ENCODE measurements at places on chromosomes 1 and 21.
A peak's percentile ranks its signal among the peaks of the same experiment; 100 is the strongest.

DNA sequence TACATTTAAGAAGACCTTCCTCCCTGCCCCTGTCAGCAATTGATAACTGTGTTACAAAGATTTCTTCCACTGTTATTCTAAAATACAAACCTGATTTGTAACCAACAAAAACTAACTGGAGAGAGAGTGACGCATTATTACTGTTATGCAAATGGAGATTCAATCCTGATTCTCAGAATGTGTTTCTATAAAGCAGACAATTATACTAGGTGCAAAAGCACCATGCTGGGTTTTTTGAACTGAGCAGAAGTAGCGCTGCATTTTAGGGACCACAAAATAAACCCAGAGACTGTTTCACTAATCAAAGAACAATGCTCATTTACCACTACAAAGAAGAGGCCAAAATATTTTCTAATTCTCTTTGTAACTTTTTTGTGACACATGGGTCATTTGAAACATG, 13.6 kb upstream of the GBP6 start:
- DNase-seq: no peak

- no peak for DNase-seq
These were observed 40.4 kb downstream of the RNF187 start for GRCh38 chr1:228527596-228527995.

DNA sequence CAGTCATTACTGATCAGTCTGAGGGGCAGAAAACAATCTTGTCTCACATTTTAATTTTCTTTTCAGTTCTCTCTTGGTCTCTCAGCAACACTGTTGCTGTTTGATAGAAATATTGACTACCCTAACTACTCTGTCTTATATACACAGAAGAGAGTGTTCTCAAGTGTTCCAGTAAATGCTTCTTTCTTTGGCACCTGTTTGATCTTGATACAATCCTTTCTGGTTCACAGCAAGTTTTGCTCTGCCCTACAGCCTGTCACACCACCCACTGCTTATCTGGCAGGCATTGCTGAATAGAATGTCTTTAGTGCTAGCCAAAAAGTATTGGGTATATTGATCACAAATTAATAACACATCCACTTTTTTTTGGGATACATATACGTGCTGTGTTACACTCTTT, 75.7 kb upstream of the WLS start:
- no peak for DNase-seq

- no peak for DNase-seq
These were observed 80.3 kb downstream of the SCMH1 start for GRCh38 chr1:41161846-41162245.

DNA sequence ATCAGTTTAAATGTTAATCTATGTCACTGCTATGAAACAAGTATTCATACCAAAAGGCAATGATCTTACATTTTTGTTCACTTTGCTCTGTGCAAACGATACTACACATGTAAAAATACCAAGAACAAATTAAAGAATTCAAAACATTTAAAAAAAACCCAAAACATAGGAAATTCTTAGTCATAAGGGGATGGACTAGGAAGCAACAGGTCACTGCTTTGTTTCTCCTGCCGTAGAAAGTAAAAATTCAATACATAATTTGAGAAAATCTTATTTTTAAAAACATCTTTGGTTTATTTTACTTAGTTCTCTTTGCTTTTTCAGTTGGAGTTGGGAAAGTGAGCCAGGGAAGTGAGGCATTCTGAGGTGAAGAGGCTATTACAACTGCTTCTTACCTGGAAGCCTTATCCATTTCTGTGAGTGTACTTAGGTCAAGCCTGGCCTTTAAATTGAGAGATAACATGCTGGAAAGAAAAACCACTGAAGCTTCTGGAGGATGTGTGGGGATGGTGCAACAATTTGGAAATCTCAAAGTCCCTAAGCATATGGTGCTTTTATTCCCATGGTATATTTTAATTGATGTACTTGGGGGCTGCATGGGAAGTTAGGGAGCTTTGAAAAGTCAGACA, 183.5 kb downstream of the CDC42BPA start:
- no peak for DNase-seq

- DNase-seq: no peak
These were observed 127.9 kb upstream of the DUSP10 start for GRCh38 chr1:221869779-221870178.

- DNase-seq: no peak
These were observed 629.1 kb downstream of the SMYD3 start for GRCh38 chr1:245877976-245878375.

DNA sequence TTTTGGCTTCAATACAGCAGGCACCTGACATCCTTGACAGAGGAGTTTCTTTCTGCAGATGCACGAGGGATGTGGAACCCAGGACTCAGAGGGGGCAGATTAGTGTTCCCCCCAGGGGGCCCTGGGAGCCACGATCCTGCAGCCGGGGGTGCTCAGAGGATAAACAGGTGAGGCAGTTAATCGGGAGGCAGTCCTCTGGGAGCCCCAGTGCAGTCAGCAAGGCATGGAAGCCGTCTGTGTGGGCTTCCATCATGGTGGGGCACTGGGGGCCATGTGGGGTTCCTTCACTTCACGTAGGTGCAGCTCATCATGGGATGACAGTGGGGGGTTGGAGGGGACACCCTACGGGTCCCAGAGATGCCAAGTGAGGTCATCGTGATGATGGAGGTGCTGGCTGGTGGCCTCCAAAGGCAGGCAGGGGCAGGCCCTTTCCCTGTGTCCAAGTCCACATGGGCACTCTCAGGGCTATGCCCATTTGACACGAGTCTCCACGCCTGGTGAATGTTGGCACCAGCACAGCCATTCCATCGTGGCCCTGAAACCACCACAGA, 59.3 kb upstream of the ABCG1 start:
- DNase-seq: no peak

GRCh38 chr1:167935216-167936067, 1.0 kb upstream of the DCAF6 start:
- DNase-seq: no peak

DNA sequence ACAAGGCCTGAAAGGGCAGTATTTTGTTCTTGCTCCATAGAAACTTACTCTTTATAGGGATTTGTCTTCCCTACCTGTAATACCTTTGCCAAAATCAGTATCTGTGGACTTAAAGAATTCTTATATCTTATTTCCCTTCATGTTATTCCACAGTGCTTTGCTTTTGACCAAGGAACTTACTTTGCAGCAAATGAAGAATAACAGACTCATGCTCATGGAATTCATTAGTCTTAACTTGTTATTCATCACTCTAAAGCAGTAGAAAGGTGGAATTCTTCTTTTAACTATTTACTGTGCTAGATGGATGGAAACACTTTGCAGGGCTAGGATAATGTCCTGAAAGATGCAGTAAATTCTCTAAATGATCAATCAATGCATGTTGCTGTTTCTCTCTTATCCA, 45.9 kb downstream of the DUSP10 start:
- DNase-seq: no peak

GRCh38 chr1:91655912-91656449, 155.3 kb downstream of the CDC7 start:
- no peak for DNase-seq

- no peak for DNase-seq
These were observed 12.4 kb downstream of the LMOD1 start for GRCh38 chr1:201933840-201934430.

GRCh38 chr1:92123868-92124267, 43.7 kb downstream of the BTBD8 start:
- DNase-seq: no peak

- no peak for DNase-seq
These were observed 24.2 kb downstream of the TMEM51 start for GRCh38 chr1:15177710-15178166.

GRCh38 chr1:113451710-113452109, 61.4 kb downstream of the MAGI3 start:
- no peak for DNase-seq

DNA sequence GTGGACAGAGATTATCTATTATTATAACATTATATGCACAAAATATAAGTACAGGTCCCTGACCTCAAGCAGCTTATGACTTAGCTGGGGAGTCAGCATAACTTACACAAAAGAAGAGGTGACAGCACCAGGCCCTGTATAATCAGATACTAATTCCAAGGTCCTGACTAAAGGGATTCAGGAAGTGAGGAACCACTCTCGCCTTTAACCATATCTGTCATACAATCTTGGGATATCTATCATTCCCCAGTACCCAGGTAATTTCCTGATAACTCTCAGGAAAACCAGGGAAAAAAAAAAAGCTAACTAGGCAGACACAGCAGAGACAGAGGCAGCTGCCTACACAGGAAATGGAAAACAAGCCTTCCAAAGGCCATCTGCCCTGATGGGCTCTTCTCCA, 78.5 kb upstream of the CAMK1G start:
- no peak for DNase-seq

- DNase-seq: peak; percentile 50
These were observed 156.9 kb downstream of the PPP1R12B start for GRCh38 chr1:202505356-202505755.

DNA sequence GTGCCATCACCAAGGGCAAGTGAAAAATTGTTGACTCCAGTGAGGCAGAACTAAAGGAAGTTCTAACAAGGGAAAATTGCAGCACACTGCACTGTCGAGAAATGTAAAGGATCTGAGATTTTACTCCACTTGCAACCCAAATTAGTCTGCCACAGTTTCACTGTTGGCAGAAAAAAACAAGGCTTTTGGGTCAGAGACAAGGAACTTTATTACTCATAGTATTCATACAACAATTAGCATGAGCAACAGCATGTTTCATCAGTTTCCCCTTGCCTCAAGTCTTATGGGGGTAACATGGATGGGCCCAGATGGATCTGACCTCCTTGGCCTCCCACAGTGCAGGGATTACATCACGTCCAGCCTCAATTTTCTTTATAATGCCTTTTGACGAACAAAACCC, 125.3 kb downstream of the LTN1 start:
- no peak for DNase-seq

GRCh38 chr21:36481639-36482038, 1.7 kb upstream of the CLDN14 start:
- no peak for DNase-seq

Data from AG04449 (cell line).